Activated gamma-delta T cell treated with Interleukin-2 at 50 U/mL for 16 hours (primary cell): ENCODE measurements at places on chromosomes 7 and 10.

GRCh38 chr10:31883397-31883796 lies 45.2 kb downstream of the ARHGAP12 start:
- no peak for DNase-seq

- no peak for DNase-seq
These were observed 96.2 kb upstream of the TMEM72 start for GRCh38 chr10:44814929-44815328.

GRCh38 chr10:123996302-123996701 lies 97.1 kb downstream of the CHST15 start:
- DNase-seq: no peak

GRCh38 chr7:7276161-7276560 lies 93.8 kb downstream of the C1GALT1 start:
- no peak for DNase-seq

DNA sequence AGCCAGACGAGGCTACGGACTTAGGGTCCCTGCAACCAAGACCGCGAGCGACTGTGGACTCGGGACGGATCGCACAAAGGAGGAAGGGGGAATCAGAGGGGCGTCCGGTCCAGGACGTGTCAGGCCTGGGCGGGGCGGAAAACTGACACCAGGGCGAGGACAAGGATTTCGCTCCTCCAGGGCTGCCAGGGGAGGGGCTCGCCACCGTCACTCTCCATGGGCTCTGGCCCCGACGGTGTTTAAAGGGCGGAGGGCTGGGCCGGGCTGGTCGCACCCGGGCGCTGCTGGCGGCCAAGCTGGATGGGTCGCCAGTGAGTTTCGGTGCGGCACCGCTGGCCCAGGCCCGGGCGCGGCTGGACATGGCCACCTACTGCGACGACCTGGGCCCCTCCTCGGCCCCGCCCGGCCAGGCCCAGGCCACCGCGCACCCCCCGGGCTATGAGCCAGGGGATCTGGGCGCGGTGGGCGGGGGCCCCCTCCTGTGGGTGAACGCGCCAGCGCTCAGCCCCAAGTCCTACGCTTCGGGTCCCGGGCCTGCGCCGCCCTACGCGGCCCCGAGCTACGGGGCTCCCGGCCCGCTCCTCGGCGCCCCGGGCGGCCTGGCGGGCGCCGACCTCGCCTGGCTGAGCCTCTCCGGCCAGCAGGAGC lies at the start of gene FOXI2:
FOXI2 (plus strand) TSS at position 271 of the 648 bp plus-strand sequence; CDS start at position 360, 89 bp downstream.
- DNase-seq: no peak

DNA sequence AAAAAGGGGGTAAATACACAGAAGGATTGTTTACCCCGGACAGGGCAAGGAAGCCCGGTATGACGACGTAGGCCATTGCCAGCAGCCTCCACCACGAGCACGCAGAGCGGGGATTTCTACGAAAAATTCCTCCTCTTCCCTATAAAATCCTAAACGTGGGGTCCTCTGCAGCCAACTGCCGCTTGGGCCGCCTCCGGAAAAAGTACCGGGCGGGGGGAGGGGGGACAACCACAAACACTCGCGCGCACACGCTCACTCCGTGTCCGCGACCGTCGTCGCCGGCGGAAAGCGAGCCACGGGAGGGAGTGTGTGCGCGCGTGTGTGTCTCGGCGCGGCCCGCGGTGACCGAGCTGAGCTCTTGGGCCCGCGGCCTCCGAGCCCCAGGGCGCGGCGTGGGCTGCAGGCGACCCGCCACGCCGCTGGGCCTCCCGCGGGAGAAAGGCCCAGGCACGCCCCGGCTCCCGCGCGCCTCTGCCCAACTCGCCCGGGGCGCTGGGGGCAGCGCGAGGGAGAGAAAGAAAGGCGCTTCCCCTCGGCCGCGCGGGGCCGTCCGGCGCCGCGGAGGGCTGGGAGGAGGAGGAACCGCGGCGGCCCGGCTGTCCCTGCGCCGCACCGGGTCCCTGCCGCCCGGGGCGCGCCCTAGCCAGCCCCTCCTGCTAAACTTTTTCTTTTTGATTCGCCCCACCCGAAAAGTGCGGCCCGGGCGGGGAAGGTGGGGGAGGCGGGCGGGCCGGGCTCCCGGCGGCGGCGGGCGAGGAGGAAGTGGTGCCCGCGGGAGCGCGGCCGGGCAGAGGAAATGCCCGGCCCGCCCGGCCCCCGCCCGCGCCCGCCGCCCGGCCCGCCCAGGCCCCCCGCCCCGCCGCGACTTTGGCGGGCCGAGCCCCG lies 1.5 kb downstream of the CTBP2 start:
- DNase-seq: no peak

- no peak for DNase-seq
These were observed 539.9 kb upstream of the C7orf33 start for GRCh38 chr7:148050492-148051158.

DNA sequence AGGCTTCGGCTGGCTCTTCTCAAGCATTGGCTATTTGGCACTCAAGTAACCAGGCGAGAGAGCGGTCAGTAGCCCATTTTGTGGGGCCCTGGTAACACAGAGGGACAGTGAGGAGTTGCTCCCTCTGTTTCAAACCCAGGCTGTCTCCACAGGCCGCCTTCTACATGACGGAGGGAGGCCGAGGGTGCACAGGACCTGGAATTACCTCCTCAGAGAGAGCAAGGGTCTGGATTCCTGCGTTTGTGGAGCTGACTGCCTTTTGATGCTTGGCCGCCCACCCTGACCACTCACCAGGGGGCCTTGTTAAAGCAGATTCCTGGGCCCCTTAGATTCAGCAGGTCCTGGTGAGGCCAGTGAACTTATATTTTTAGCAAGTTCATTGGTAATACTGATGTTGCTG lies 12.3 kb downstream of the UPP1 start:
- DNase-seq: no peak

DNA sequence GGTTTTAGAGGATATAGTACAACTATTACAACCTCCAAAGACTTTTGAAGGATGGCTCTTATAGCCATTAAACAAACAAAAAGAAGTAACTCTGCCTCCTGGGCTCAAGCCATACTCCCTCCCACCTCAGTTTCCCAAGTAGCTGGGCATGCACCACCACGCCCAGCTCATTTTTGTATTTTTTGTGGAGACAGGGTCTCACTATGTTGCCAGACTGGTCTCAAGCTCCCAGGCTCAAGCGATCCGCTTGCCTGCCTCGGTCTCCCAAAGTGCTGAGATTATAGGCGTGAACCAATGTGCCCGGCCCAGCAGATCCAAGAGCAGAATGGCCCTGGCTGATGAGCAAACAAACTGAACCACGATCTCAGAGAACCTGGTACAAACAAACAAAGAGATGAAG lies 16.0 kb downstream of the NANOS1 start:
- DNase-seq: no peak

DNA sequence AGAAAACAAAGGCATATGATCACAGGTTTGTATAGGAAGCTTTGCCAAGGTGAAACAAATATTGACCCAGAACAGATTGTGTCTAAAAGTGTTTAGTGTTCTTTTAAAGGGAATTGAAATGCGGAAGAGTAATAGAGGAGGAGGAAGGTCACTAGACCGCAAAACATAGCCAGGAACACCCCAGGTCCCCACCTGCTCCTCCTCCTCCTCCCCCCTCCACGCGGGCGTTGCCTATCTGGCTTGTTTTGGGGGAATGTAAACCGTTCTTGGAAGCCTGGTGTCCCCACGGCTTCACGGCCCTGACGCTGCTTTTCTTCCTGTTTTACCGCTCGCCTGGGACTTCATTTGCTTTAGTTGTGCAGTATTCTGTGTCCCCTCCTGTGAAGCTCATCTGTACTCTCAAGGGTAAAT lies 81.0 kb upstream of the PFKP start:
- DNase-seq: no peak

DNA sequence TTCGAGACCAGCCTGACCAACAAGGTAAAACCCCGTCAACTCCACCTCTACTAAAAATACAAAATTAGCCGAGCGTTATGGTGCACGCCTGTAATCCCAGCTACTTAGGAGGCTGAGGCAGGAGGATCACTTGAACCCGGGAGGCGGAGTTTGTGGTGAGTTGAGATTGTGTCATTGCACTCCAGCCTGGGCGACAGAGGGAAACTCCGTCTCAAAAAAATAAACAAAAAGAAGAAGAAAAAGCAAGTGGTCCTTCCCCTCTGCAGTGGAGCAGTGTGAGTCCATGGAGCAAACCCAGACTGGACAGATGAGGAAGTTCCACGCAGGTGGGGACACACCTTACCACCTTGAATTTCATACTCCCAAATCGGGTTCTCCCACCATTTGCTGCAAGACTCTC lies 13.1 kb upstream of the SERPINE1 start:
- no peak for DNase-seq

DNA sequence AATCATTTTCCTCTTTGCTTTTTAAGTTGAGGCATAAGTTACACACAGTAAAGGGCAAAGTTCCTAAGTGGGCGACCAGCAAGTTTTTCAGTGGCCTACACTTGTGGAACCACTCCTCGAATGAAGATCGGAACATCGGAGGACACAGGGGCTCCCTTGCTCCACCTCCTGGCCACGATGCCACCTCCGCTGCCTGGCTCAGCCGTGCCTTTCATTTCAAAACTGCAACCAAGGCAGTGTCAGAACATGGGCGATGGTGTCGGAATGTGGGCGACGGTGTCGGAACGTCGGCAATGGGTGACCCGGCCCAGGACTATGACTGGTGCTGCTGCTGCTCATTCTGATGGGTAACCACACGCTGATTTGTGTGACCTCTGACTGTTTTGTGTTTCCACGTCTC lies 9.6 kb upstream of the VIPR2 start:
- DNase-seq: no peak

DNA sequence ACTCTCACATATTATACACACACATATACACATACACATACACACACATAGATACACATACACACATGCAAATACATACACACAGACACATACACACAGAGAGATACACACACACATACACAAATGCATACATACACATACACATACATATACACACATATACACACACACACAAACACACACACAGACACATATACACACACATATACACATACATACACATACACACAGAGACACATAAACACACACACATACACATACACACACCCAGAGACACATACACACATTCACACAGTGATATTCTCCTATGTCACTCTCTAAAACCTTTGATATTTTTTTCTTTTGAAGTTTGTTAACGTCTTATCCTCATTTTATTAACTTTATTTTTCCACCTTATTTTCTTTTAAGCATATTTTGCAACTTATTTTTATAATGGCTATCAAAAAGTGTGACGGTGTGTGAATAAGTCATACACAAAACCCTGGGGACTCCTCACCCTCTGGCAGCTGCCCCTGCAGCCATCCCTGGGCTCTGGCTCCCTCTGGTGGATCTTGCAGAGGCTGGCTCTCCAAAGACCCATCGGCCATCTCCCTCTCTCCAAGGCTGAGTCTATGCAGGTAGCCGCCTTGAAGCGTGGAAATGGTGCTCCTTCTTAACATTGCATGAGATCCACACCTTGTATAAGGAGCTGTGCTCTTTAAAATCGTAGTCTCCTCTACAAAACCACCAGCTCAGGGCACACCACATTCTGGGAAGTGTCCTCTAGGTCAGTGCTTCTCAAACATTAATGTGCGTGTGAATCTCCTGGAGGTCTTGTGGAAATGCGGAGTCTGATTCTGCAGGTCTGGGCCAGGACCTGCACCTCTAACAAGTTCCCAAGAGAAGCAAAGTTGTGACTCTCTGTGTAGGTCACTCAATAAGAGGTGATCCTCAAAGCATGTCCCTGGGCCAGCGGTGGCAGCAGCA lies 4.1 kb upstream of the C10orf120 start:
- DNase-seq: peak; percentile 15

DNA sequence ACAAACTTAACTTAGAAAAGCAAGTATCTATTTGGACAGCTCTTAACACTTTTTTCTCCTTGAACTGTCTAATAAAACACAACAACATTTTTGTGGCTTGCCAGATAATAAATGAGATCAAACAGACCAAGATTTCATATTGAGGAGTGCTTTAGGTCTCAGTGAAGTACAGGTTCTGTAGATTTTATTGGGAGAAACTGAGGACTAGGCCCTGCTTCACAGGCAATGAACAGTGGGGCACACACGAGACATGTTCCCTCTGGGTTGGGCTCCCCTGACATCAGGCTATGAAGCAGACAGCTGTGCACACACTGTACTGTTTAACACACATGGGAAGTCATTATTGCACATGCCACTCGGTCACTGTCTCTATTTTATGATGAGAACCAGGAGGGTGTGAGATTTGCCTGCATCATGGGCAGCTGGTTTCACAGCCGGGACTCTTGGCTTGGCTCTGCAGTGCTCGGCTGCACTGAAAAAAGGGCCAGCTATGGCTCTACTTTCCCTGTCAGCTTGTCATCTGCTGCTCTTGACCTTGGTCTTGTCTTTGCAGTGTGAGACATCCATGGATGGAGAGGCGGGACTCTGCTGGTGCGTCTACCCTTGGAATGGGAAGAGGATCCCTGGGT lies 4.2 kb downstream of the IGFBP1 start:
- no peak for DNase-seq

GRCh38 chr10:124318076-124318475 lies 100.6 kb downstream of the OAT start:
- DNase-seq: no peak

DNA sequence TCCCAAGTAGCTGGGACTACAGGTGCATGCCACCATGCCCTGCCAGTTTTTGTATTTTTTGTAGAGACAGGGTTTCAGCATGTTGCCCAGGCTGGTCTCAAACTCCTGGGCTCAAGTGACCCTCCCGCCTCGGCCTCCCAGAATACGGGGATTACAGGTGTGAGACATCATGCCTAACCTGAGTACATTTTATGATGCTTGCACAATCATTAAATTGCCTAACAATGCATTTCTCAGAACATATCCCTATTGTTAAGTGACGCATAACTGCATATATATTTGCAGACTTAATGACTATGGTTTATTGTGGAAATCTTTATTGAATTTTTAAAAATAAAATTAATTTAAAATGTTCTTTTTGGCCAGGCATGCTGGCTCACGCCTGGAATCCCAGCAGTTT lies 30.7 kb downstream of the INA start:
- DNase-seq: no peak

- DNase-seq: no peak
These were observed 4.0 kb downstream of the GNGT1 start for GRCh38 chr7:93910076-93910994.

DNA sequence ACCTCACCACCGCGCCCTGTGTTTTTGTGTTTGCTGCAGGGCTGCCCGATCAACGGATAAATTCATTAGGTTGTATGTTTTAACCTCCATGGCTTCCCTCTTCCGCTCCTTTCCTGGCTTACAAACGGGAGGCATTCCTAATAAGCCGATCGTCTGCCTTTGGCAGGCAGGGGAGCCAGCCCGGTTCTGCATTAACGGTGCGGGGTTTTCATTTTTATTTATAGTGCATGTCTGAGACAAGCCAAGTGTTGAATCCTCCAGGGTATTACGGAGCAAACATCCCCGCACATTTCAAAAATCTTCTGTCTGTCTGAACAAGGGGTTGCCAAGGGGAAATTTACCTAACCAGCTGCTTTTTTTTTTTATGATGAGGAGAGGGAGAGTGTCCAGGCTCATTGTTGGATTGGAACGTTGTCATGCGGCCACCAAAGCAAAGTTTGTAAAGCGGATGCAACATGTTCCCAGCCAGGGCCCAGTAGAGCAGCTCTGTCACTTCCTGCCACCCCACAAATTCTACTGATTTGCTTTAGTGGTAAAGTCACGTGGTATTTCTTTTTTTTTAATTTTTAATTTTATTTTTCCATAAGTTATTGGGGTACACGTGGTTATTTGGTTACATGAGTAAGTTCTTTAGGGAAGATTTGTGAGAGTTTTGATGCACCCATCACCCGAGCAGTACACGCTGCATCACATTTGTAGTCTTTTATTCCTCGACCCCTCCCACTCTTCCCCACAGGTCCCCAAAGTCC lies 92.3 kb upstream of the BAIAP2L1 start:
- no peak for DNase-seq
